ENCODE measurements at places on chromosomes 6 and 20. TPM values are rescaled to one million over a fixed set of nuclear protein-coding genes. Genes with fewer than 3 reads are reported as not detected.

DNA sequence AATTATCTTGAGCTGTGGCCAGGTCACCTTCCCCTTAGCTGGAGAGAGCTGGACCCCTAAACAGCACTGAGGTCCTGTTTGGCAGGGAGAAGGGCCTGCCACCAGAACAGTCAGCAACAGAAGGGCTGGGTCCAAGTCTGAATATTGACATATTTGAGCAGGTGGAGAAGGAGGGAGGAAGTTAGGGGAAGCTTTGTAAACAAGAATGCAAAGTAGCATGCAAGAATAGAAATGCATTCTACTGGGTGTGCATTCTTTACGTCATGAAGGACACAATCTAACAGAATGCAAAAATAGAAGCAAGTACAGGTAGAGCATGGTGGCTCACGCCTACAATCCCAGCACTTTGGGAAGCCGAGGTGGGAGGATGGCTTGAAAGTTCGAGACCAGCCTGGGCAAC, 100.5 kb downstream of the QRSL1 start:
- no peak overlapping the region for H3K27ac ChIP-seq
- no peaks in the 10 kb centered on the region for H3K4me1 ChIP-seq
- no peaks in the 10 kb centered on the region for H3K36me3 ChIP-seq

DNA sequence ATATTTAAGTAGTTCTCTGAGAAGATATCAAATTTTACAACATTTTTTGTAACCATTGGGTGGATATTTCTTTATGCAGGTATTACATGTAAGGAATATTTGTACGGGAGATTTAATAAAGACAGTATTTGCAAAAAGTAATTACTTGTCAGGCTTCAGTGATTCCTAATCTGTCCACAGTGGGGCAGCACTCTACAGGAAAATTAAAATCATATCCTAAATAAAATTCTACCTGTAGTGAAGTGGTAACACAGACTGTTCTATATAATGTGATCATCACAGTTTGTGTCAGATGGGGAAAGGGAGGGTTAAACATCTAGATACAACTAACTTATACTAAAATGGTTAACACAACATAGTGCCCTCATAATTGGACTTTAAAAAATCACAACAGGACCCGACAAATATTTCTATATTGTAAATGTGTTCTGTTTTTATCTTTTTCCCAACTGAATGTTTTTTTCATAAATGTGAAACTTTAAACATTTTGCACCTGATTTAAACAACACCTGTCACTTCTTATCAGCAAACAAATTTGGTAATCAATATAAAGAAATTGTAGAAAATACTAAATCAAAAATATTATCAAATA, 145.6 kb upstream of the MANEA start:
- no peaks in the 10 kb centered on the region for H3K4me1 ChIP-seq
- no peak for DNase-seq
- no peaks in the 10 kb centered on the region for H3K27me3 ChIP-seq
- H3K36me3 ChIP-seq: no peaks in the 10 kb centered on the region
- no peak overlapping the region for H3K4me3 ChIP-seq

DNA sequence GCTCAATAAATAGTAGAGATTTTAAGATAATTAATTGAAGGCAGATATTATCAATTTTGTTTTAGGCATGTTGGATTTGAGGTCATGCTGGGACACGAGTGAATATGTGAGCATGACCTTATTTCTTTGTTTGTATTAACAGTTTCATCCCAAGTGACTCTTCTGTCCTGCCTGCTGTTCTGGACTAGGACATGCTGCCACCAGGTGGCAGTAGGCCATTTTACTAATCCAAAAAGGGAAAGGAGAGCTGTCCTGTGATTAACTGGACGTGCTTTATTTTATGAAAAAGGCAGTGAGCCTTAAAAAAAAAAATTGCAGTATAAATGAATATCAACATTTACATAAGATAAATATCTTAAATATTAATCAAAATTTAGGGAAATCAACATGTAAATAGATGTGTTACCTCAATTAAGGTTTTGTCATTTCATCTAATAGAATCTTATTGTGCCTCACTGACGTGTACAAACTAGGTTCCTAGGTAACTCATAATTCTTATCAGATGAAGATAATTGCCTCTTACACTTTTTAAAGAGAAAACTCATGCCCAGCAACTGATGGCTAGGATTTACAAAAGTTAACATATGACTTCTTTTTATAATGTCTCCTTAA, 49.8 kb downstream of the FRK start:
- H3K36me3 ChIP-seq: no peaks in the 10 kb centered on the region
- peak; percentile 70 for DNase-seq
- no peak overlapping the region for H3K4me3 ChIP-seq
- H3K27me3 ChIP-seq: no peaks in the 10 kb centered on the region
- H3K27ac ChIP-seq: no peak overlapping the region

DNA sequence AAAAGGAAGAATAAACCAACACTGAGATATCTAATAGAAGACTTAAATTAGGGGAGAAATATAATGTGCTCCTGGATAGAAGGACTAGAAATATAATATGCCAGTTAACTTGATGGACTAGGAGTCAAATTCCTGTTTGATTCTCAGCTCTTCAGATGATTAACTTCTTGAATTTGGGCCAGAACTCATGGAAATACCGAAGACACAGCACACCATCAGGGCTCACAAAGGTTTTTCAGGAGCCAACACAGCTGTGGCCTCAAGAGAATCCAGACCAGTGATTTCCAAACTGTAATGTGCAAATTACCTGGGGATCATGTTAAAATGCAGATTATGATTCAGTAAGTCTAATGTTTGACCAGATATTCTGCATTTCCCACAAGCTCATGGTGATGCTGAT, 33.8 kb upstream of the LRRC1 start:
- H3K27me3 ChIP-seq: no peaks in the 10 kb centered on the region
- H3K4me3 ChIP-seq: no peak overlapping the region
- DNase-seq: no peak
- H3K27ac ChIP-seq: no peak overlapping the region
- H3K4me1 ChIP-seq: no peaks in the 10 kb centered on the region

DNA sequence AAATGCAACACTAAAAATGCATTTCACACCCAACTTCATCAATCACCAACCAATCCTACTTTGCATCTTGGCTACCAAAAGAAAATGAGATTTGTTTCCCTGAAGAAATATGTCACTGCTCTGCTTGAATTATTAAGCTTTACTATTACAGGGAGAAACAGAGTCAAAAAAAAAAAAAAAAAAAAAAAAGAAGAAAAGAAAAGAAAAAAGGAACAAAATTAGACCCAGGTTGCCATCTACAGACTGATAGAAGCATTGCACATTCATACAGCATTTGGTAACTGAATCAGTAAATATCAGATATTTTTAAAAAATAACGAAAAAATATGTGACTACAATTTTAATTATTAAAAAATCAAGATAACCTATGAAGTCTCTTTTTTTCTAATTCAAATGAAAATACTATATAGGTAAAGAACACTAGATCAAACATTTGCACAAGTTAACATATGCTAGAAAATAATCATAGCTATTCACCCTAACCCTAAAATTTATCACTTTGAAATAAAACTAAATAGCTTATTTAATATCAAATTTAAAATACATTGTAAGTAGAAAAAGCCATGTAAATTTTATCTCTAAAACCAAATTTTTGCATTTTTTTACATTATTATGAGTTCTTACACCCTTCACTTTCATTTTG, 83.3 kb downstream of the DCDC2 start:
- DNase-seq: no peak
- no peak overlapping the region for H3K4me3 ChIP-seq
- H3K27me3 ChIP-seq: no peaks in the 10 kb centered on the region
- H3K4me1 ChIP-seq: peaks cover 4% of the 10 kb centered on the region
- no peak overlapping the region for H3K27ac ChIP-seq
- no peaks in the 10 kb centered on the region for H3K36me3 ChIP-seq

DNA sequence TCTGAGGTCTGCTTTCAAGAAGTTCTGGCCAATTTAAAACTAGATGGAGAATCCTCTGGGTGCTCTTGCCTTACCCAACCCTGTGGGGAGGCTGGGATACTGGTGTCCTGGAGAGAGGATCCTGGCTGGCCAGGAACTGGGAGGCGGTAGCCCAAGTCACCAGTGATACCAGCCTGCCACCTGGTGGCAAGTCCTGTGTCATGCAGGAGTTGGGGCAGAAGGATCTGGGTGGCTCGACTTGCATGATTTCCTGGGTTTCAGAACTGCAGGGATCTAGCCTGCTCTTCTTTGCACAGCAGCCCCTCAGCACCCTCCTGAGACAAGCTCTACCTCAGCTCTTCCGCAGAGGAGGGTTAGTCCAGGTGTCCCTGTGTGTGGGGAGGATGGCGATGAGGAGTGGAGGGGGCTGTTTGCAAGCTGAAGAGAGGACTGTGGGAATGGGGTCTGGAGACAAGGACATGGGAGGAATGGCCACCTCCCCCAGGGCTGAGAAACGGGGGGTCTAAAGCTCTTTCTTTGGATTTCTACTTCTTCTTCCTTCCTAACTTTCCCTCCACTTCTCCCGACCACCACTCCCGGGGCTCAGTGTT, 4.2 kb downstream of the KCNK17 start:
- peaks cover 16% of the 10 kb centered on the region for H3K4me1 ChIP-seq
- DNase-seq: peak; percentile 77
- no peak overlapping the region for H3K27ac ChIP-seq
- no peak overlapping the region for H3K4me3 ChIP-seq

GRCh38 chr6:135497412-135498184, at the start of gene AHI1:
Gene AHI1 (minus strand): TSS chr6:135497740. CDS start chr6:135492237, 5,503 bp downstream.
- DNase-seq: peak; percentile 97
- peak within 1 kb of the TSS; percentile 77 for H3K4me3 ChIP-seq
- H3K27me3 ChIP-seq: no peaks in the 10 kb centered on the region
- H3K27ac ChIP-seq: peak within 1 kb of the TSS; percentile 97

- no peak overlapping the region for H3K4me3 ChIP-seq
- no peaks in the 10 kb centered on the region for H3K36me3 ChIP-seq
- no peaks in the 10 kb centered on the region for H3K4me1 ChIP-seq
- no peak for DNase-seq
- no peaks in the 10 kb centered on the region for H3K27me3 ChIP-seq
- no peak overlapping the region for H3K27ac ChIP-seq
Measured at GRCh38 chr6:146281651-146282362, 252.9 kb downstream of the GRM1 start.

DNA sequence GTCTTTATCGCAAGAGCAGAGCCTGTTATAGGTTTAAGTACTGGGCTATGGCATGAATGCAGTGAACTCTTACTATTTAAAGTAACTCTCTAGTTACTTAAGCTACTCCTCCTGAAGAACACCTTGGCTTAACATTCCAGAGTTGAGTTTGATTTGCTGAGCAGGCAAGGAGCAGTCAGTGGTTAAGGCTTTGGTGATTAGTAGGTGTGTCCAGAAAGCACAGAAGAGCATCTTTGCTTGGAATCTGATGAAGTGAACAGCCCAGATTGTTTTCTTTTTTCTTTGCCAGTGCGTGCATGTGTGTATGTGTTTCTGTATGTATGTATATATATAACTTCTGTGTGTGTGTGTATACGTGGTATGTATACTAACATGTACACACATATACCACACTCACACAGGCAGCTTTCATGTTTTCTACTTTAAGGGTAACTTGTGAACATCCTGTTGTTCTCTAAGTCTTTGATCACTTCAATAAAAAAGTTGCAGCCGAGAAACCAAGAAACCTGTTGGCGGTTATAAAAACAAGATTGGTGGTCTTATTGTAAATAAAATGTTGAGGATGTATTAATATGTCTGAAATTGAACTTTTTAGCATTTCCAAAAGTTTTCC, 56.2 kb upstream of the TULP4 start:
- no peak overlapping the region for H3K4me3 ChIP-seq
- no peak for DNase-seq
- H3K4me1 ChIP-seq: no peaks in the 10 kb centered on the region
- no peaks in the 10 kb centered on the region for H3K36me3 ChIP-seq
- H3K27me3 ChIP-seq: no peaks in the 10 kb centered on the region
- no peak overlapping the region for H3K27ac ChIP-seq

DNA sequence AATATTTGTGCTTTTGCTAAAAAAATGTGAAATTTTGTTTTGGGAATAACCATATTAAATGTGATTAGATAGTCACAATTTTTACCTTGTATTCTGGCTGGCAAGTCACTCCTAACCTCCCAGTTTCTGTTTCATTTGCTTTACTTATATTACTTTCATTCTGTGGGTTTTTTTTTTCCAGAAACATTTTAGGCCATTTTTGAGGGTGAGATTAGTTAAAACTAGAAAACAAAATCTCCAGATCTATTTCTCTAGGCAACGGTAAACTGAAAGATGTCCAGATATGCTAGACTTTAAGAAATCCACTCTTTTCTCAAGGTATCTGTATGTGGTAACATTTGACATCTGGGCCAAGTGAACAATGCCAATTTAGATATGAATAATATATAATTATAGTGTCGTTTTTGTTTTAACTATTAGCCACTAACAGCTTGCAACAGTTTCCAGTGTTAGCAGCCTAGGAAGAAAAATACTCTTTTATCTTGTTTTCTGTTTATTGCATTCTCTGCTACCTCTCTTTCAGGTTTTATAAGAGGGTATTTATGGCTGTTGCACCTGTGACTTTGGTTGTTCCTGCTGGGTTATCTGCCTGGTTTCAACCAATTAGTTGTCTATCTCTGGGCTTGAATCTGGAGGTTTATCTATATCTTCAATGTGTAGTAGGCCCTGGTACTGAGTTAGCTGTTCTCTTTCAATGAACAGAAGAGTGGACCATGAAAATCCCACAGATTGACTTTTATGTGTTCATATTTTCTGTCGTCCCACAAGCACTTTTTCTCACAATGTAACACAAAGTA, 260.9 kb downstream of the NKAIN2 start:
- no peak overlapping the region for H3K4me3 ChIP-seq
- no peaks in the 10 kb centered on the region for H3K4me1 ChIP-seq
- H3K36me3 ChIP-seq: no peaks in the 10 kb centered on the region
- no peak for DNase-seq

DNA sequence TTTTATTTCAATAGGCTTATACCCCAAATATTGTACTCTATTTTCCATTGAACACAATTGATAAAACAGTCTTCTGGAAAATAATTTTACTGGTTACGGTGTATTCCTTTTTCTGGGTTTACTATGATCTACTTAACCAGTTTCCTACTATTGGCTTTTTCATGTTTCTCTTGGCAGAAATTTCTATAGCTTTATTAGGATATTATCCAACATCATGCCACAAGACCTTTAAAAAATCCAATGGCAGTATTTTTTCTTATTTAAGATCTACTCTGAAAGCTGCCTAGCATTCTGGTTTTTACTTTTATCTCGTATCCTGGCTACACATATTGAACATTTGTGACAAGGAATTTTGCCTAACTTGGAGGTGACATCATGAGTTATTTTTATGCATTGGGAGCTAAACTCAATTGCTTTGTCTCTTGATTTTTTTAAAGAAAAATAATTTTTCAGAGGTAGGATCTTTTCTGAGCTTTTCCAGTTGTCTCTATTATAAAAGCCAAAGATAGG, 45.5 kb downstream of the SLC9A8 start:
- H3K27ac ChIP-seq: no peak overlapping the region
- no peak overlapping the region for H3K4me3 ChIP-seq
- no peak for DNase-seq
- no peaks in the 10 kb centered on the region for H3K27me3 ChIP-seq

GRCh38 chr6:88631830-88632229, 331.6 kb downstream of the RNGTT start:
- no peak overlapping the region for H3K4me3 ChIP-seq
- no peaks in the 10 kb centered on the region for H3K27me3 ChIP-seq
- H3K4me1 ChIP-seq: no peaks in the 10 kb centered on the region
- no peak overlapping the region for H3K27ac ChIP-seq

GRCh38 chr6:134092449-134092848, 40.0 kb upstream of the SLC2A12 start:
- H3K27me3 ChIP-seq: no peaks in the 10 kb centered on the region
- no peak overlapping the region for H3K27ac ChIP-seq
- H3K36me3 ChIP-seq: no peaks in the 10 kb centered on the region
- no peak overlapping the region for H3K4me3 ChIP-seq
- DNase-seq: no peak
- H3K4me1 ChIP-seq: no peaks in the 10 kb centered on the region

ADGRF4 gene
- not detected for total RNA-seq

CST1 gene
- not detected for total RNA-seq

HLA-DQA1 gene
- 1.4 TPM for total RNA-seq

TTBK1 gene
- total RNA-seq: 0.55 TPM
